ENCODE measurements at places on chromosomes 5 and 9. TPM values are rescaled to one million over a fixed set of nuclear protein-coding genes. Genes with fewer than 3 reads are reported as not detected.

DMRTA1 gene
- total RNA-seq = not detected

BHMT2 gene
- total RNA-seq = not detected

WDR38 gene
- total RNA-seq = not detected

DOCK8 gene
- 141 TPM for total RNA-seq

PCAT7 gene
- total RNA-seq = not detected

ZNF883 gene
- 1.2 TPM for total RNA-seq

DNA sequence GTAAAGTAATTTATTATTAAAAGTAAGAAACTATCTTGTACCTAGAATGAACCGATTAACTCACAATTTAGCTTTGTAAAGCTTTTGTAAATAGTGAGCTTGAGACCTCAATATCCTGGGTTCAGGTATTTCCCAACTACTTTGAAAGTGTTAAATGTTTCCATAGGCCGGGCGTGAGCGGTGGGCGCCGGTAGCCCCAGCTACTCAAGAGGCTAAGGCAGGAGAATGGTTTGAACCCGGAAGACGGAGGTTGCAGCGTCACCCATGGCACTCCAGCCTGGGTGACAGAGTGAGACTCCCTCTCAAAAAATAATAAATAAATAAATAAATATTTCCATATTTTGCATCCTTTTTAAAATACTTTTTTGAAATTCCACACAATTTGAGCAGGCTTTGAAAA, 1.5 kb upstream of the ANKH start:
- no peaks in the 10 kb centered on the region for H3K27me3 ChIP-seq
- no peaks in the 10 kb centered on the region for H3K36me3 ChIP-seq
- DNase-seq = no peak
- no peak overlapping the region for H3K4me3 ChIP-seq
- peak overlapping the region; percentile 58 for H3K27ac ChIP-seq

DNA sequence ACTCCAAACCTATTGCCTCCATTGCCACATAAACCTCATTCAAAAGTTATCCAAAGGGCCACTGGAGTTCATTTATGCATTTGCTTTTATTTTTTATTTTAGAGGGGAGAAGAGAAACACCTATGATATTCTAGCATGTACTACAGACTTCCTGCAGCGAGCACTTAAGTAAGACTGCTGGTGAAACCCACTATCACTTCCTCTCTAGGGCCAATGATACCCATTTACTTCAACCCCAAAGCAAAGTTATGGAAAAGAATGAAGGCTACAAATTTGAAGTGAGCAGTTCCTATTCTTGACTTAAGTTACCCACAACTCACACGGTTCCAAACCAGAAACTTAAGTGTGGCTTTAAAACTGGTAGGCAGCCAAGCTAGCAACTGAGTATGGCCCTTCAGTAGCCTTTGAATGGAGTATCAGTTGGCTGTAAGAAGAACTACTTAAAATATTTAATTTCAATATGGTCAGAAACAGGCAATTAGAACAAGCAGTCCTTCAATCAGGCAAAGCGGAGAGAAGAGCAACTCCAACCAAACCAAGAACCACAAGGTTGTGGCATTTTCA, 94.1 kb downstream of the GPR21 start:
- no peak for DNase-seq
- H3K36me3 ChIP-seq = no peaks in the 10 kb centered on the region
- no peak overlapping the region for H3K27ac ChIP-seq
- H3K4me3 ChIP-seq = no peak overlapping the region
- no peaks in the 10 kb centered on the region for H3K4me1 ChIP-seq

DNA sequence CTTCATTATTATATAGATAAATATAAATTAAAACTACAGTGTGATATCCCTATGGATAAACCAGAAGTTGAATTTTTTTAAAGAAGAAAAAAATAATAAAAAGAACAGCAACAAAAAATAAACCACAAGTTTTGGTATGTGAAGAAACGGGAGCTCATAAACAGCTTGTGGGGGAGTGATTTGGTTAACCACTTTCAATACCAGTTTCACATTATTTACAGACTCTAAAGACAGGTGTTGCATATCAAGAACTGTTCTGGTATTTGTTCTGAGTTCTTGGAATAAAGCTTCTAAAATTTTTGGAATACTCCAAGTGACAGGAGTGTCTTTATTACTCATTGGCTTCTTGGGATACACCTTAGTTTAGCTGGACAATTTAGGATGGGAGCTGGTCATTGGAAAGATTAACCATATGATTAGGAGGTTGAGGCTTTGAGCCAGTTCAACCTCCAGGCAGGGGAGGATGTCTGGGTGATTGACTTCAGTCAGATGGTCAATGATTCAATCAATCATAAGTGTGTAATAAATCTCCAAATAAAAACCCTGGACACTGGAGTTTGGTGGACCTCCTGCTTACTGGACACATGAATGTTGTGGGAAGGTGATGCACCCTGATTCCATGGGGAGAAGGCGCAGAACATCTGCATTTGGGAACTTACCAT, 2223.1 kb upstream of the C9orf72 start:
- H3K27ac ChIP-seq = no peak overlapping the region
- no peaks in the 10 kb centered on the region for H3K27me3 ChIP-seq
- no peak for DNase-seq
- H3K36me3 ChIP-seq = no peaks in the 10 kb centered on the region
- no peak overlapping the region for H3K4me3 ChIP-seq

- no peak overlapping the region for H3K27ac ChIP-seq
- H3K36me3 ChIP-seq = no peaks in the 10 kb centered on the region
- no peaks in the 10 kb centered on the region for H3K4me1 ChIP-seq
These were observed 26.2 kb upstream of the SHC3 start for GRCh38 chr9:89204801-89205200.

DNA sequence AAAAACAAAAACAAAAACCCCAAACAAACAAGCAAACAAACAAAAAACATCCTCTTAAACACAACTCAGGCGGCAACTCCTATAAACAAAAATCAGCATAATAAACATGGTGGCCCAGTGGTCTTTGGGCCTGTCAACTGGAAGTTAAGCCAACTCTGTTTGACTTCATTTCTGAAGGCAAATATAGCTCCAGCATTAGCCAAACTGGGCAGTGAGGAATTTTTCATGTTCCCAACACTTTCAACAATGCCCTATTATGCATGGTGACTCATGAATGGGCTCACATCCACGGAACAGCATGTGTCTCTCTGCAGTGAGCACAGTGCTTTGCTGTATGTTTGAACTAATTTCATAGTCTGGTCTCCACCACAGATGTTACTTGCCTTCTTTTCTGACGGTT, 143.9 kb upstream of the STC2 start:
- no peak overlapping the region for H3K27ac ChIP-seq
- DNase-seq = no peak
- no peaks in the 10 kb centered on the region for H3K4me1 ChIP-seq
- no peaks in the 10 kb centered on the region for H3K27me3 ChIP-seq
- H3K36me3 ChIP-seq = no peaks in the 10 kb centered on the region

- H3K4me3 ChIP-seq = no peak overlapping the region
- peaks cover 38% of the 10 kb centered on the region for H3K27me3 ChIP-seq
- DNase-seq = no peak
- H3K36me3 ChIP-seq = no peaks in the 10 kb centered on the region
These were observed 10.5 kb downstream of the LHX6 start for GRCh38 chr9:122218071-122218934.

DNA sequence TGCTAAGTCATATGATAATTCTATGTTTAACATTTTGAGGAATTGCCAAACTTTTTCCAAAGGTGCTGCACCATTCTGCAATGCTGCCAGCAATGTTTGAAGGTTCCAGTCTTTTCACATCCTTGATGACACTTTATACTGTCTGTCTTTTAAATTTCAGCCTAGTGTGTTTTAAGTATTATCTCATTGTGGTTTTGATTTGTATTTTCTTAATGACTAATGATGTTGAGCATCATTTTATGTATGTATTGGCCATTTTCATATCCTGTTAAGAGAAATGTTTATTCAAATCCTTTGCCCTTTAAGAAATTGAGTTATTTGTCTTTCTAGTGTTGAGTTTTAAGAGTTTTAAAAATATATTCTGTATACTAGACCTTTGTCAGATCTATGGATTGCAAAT, 5.0 kb upstream of the TEX48 start:
- H3K36me3 ChIP-seq = no peaks in the 10 kb centered on the region
- no peak overlapping the region for H3K4me3 ChIP-seq
- H3K27me3 ChIP-seq = no peaks in the 10 kb centered on the region
- H3K27ac ChIP-seq = no peak overlapping the region

DNA sequence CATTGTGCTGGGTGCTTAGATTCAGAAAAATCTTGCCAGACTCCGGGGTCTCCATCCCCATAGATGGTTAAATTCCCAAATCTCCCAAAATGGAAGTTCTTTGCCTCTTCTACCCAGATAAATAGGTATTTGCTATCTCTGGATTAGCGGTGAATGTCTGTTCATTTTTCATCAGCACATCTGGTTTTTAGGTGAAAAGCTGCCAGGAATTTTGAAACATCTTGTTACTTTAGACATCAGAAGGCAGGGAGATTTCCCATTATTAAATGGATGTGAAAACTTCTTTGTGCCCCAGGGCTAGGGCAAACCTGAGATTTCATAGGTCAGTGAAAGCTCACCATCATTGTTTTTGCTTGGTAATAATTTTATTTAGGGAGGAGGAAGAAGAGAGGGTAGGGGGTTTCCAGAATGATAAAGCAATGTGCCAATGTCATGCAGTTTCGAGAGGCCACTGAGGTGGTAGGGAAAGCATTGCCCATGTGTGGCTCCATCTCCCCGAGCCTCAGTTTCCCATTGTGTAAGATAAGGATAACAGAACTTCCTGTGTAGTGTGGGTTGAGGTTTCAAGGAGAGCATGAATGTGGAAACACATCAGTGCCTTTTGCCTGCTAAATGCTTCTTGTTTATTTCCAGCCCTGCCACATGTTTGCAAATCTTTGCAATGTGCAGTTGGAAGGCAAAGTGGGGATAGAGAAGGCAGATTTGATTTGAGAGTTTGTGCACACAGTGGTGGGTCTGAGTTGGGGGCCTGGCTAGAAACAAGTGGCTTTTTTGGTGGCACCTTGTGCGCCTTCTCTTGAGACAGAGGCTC, 147.2 kb upstream of the KLF4 start:
- H3K27ac ChIP-seq = no peak overlapping the region
- H3K4me1 ChIP-seq = no peaks in the 10 kb centered on the region
- no peaks in the 10 kb centered on the region for H3K36me3 ChIP-seq
- peaks cover 3% of the 10 kb centered on the region for H3K27me3 ChIP-seq

GRCh38 chr9:125534971-125535701, 171.9 kb downstream of the MAPKAP1 start:
- no peaks in the 10 kb centered on the region for H3K27me3 ChIP-seq
- H3K4me1 ChIP-seq = no peaks in the 10 kb centered on the region
- no peak overlapping the region for H3K27ac ChIP-seq
- H3K36me3 ChIP-seq = no peaks in the 10 kb centered on the region

DNA sequence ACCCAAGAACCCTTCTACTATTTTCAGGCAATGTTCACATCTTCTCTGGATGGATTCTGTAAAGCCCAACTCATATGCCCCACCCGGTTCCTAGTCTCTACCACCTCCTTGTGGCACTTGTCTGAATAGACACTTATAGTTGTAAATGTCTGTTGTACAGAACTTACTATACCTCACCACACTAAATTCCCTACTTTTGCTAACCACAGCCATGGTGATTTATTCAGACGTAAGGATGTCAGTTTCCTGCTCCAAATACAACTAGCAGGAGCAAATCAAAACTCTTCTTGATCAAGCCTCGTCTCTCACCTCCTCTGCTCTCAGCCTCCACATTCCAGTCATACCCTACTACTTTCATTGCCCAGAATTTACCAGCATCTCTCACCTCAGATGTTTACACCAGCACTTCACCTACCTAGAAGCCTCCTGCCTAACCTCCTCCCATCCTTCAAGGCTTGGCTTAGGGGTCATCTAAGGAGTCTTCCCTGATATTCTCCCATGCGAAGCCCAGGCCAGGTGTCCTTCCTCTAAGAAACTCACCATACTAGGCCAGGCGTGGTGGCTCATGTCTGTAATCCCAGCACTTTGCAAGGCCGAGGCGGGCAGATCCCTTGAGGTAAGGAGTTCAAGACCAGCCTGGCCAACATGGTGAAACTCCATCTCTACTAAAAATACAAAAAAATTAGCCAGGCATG, 75.5 kb downstream of the MAPKAP1 start:
- no peak for DNase-seq
- no peak overlapping the region for H3K4me3 ChIP-seq
- H3K4me1 ChIP-seq = peaks cover 22% of the 10 kb centered on the region
- H3K27me3 ChIP-seq = no peaks in the 10 kb centered on the region
- H3K27ac ChIP-seq = no peak overlapping the region

GRCh38 chr5:71910741-71911140, 191.7 kb downstream of the CARTPT start:
- H3K4me1 ChIP-seq = no peaks in the 10 kb centered on the region
- DNase-seq = no peak
- H3K27me3 ChIP-seq = no peaks in the 10 kb centered on the region
- no peak overlapping the region for H3K27ac ChIP-seq
- no peak overlapping the region for H3K4me3 ChIP-seq
- H3K36me3 ChIP-seq = no peaks in the 10 kb centered on the region

- no peak overlapping the region for H3K4me3 ChIP-seq
- DNase-seq = no peak
- no peaks in the 10 kb centered on the region for H3K36me3 ChIP-seq
- H3K27ac ChIP-seq = no peak overlapping the region
- peaks cover 3% of the 10 kb centered on the region for H3K4me1 ChIP-seq
These were observed 41.2 kb upstream of the CTSL start for GRCh38 chr9:87684627-87685219.

GRCh38 chr5:11522796-11523195, 381.4 kb downstream of the CTNND2 start:
- H3K27ac ChIP-seq = no peak overlapping the region
- DNase-seq = no peak
- no peak overlapping the region for H3K4me3 ChIP-seq

DNA sequence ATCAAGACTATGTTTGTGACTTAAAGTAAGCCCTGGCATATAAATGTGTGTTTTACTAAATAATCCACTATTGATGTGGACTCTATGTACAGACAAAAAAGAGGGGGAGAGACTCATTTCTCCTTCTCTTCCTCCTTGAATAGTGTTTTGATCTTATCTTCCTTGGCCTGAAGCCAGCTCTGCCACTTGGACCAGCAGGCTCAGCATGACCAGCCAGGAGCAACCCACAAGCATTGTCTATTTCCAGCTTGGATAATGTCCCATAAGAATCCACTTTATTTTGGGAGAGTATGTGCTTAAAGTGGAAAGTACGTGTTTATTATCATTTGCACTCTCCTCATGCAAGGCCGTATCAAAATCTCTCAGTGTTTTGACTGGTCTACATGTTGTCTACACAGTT, 23.8 kb upstream of the SLC46A2 start:
- no peak overlapping the region for H3K27ac ChIP-seq
- DNase-seq = no peak
- no peaks in the 10 kb centered on the region for H3K27me3 ChIP-seq
- H3K4me3 ChIP-seq = no peak overlapping the region

- DNase-seq = no peak
- no peaks in the 10 kb centered on the region for H3K27me3 ChIP-seq
- H3K4me1 ChIP-seq = peaks cover 10% of the 10 kb centered on the region
- H3K36me3 ChIP-seq = no peaks in the 10 kb centered on the region
- no peak overlapping the region for H3K4me3 ChIP-seq
These were observed 42.9 kb upstream of the SUB1 start for GRCh38 chr5:32542216-32543059.

All from CD8-positive, alpha-beta memory T cell (primary cell).